Activated CD4-positive, alpha-beta T cell treated with anti-CD3 and anti-CD28 coated beads for 4 hours (primary cell): ENCODE measurements at places on chromosomes 6 and 20.

DNA sequence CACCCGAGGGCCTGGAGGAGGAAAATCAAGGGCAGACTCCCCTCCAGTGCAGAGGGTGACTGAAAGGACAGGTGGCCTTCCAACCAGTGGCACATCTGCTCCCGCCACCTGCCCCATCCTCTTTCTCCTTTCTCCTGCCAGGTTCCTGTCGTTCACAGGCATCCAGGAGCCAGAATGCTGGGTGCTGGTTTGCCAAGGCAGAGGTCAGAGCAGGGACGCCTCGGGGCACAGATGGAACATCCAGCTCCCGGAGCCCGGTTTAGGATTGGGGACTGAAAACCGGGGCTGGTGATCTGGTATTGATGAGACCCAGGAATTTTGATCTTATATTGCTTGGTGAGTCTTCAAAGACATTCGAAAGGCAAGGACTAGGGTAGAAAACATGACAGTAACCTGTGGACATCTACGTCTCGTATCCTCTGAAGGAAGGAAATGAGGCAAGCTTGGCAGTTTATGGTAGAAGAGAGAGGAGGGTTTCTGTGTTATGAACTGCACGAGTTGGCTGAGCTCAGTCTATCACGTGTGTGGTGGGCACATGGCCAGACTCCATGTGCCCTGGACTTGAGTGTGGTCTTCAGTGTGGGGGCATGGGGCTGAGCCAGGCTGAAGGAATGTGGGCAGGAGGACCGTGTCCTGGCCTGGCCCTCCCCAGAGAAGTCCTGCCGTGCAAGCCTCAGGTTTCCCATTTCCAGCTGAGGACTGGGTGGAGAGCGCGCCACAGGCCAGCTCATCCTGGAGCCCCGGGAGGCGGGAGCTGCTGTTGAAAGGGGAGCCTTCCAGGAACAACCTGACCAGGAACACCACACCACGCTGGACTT is 74.2 kb downstream of the IRF4 start:
- no peak for DNase-seq

DNA sequence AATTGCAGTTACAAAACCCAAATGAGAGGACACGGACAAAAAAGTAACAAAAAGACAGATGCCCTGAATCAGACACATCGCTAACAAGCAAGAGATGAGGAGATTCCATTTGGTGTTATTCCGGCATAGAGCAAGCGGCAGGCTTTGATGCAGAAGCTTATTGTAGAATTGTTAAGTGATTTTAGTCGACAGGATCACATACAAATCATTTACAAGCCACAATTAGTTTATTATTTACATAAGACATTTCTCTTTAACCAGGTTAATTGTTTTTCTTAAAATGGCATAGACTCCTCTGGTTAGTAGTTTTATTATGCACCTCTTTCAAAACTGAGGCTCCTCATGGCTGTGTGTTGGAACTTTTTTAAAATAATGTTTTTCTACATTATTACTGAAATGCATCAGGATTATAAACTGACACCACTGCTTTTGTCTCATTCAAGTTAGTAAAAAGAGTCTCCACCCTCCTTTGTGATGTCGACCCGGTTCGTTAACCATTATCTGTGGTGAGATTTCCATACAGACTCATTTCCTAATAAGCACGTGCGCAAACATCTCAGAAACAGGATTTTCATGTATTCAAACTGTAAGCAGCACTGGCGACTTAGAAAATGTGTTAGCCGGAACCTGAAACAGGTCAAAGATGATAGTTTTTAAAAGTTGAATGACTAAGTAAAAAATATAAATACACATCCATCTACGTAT is 119.8 kb downstream of the COL12A1 start:
- DNase-seq, result no peak

- no peak for DNase-seq
These were observed 558.7 kb upstream of the MMS22L start for GRCh38 chr6:97841763-97842162.

DNA sequence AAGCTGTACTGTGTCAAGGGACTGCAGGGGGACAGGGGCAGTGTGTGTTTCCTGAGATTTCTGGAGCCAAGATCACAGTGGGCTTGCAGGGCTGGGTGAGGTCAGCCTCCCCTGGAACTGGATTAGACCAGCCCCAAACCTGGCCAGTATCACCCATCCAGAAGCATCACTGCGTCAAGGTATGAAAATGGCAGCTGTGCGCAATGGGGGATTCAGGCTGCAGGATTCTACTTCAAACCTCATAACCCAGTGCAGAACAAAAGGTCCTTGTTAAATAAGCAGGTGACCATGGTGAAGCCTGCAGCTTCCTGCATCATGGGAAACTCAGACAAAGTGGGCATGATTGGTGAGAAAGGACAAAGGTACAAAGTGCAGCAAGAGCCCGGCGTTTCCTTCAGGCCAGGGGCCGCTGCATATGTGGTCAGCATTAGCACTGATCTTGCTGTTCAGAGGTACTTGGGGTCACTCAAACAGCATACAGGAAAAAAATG is 33.4 kb downstream of the TRAF3IP2 start:
- no peak for DNase-seq

DNA sequence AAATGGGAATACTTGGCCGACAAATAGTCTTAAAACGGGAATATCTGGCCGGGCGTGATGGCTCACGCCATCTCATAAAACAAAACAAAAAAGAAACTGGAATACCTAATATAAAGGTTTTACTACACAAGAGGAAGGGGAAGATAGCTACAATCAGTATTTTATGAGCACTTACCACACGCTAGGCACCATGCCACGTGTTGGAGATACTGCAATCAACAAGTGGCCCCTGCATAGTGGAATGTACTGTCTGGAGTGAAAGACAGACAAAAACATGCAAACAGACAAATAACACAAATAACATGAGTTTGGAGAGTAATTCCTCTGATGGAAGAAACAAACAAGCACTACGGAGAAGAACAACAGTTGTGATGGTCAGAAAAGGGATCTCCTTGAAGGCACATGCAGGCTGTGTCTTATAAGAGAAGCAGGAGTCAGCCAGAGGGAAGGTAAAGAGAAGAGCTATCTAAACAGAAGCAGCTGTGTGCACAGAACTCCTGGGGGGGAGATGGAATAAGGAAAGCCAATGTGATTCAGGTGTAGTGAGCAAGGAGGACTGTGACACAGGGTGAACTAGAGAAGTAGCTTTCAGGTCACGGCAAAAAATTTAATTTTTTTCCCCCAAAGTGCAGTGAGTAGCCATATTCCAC is 39.1 kb upstream of the AKIRIN2 start:
- DNase-seq, result no peak

DNA sequence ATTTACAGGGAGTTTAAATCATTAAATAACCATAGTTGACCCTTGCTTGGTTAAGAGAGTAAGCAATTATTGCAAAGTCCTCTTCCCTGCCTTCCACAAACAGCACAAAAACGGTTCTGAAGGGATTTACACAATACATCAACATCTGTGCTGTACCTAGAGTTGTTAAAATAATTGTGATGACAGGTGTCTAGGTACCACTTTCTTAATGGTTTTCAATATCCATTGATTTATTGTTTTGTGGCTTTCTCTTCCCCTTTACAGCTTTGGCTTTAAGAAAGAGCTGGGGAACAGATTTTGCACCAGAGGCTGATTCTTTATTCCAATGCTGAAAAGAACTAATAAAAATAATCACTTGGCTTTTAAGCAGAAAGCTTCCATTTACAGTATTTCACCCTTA is 598 bp upstream of the SOX4 start:
- DNase-seq, result no peak

GRCh38 chr20:18702736-18703135 is 110.8 kb upstream of the SCP2D1 start:
- no peak for DNase-seq

DNA sequence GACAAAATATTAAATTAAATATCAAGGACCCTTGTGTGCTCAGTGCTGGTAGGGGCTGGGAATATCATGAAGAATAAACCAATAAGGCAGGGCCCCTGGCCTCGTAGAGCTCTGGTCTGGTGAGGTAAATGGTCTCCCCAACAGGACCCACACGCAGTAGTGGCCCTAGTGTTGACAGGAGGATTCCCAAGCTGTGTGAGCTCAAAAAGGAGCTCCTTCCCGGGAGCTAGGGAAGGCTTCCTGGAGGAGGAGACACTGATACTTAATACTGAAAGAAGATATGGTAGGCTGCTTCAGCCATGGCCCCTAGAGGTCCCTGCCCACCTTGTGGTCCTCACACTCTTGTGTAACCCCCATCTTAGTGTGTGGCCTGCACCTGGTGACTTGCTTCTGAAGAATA is 209.1 kb downstream of the NFATC2 start:
- DNase-seq, result no peak
